ENCODE measurements at places on chromosomes 12 and 14.

DNA sequence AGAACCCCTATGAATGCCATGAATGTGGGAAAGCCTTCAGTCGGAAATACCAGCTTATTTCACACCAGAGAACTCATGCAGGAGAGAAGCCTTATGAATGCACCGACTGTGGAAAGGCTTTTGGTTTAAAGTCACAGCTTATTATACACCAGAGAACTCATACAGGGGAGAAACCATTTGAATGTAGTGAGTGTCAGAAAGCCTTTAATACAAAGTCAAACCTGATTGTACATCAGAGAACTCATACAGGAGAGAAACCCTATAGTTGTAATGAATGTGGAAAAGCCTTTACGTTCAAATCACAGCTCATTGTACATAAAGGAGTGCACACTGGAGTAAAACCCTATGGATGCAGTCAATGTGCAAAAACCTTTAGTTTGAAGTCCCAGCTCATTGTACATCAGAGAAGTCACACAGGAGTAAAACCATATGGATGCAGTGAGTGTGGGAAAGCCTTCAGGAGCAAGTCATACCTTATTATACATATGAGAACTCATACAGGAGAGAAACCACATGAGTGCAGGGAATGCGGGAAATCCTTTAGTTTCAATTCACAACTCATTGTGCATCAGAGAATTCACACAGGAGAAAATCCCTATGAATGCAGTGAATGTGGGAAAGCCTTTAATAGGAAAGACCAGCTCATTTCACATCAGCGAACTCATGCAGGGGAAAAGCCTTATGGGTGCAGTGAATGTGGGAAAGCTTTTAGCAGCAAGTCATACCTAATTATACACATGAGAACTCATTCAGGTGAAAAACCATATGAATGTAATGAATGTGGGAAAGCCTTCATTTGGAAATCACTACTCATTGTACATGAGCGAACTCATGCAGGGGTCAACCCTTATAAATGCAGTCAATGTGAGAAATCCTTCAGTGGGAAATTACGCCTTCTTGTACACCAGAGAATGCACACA lies 22.3 kb downstream of the ZNF268 start:
- no peak for DNase-seq

- no peak for DNase-seq
Measured at GRCh38 chr14:30020271-30020670, 92.6 kb upstream of the PRKD1 start.

DNA sequence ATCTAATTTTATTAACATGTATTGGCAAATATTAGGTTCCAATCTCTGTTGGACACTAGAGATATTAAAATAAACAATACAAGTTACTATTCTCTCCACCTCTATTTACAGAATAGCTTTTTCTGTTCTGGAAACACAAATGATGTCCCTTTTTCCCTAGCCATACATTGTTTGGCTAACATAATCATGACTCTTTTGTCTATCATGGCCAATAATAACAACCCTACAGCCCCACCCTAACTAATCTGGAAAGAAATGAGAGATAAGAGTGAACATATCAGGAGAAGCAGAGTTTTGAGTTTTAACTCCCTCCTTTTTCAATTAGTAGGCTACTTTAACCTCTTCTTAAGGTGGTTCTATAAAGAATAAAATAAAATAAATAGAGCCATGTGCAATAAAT lies 40.2 kb downstream of the RASSF9 start:
- no peak for DNase-seq

DNA sequence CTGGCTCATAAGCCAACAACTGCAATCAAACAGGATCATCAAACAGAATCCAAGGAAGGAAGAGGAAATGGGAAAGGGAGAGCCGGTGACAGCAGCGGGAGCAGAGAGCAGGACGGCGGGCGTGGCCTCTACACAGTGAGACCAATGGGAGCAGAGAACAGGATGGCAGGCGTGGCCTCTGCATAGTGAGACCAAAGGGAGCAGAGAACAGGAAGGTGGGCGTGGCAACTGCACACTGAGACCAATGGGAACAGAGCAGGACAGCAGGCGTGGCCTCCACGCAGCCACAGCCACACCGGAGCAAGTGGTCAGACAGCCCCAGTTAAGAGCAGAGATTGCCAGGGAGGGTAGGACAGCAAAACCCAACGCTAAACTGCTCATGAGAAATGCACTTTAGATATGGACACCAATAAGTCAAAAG lies 16.4 kb downstream of the LRCOL1 start:
- no peak for DNase-seq
